IMR-90 (cell line): ENCODE measurements at places on chromosomes 1 and 21. TPM values are rescaled to one million over a fixed set of nuclear protein-coding genes. Genes with fewer than 3 reads are reported as not detected.

FCRLA gene
- total RNA-seq, result 0.28 and 0.36 TPM in 2 replicates

ZNF670 gene
- total RNA-seq, result 4.5 and 5.6 TPM in 2 replicates

GJA9 gene
- not detected in 2 replicates for total RNA-seq

TNN gene
- not detected in 2 replicates for total RNA-seq

TMEM200B gene
- 4.2 and 4.8 TPM in 2 replicates for total RNA-seq

NID1 gene
- total RNA-seq, result 21.9 and 23.9 TPM in 2 replicates

FAM72D gene
- 0.72 and 0.83 TPM in 2 replicates for total RNA-seq

DNA sequence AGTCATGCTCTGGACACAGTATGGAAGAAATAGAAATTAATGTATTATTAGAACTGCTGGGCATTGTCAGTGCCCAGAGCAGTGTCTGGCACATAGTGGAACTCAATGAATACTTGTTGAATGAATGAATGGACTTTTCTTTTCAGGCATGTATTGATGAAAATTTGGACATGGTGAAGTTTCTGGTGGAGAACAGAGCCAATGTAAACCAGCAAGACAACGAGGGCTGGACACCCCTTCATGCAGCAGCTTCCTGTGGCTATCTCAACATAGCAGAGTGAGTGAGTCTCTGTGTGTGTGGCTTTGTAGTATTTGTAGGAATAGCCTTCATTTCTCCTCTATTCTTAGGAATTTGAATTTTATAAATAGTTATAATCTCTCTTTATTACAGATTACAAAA lies 68.1 kb downstream of the PPP1R12B start:
- peak; percentile 41 for DNase-seq

GRCh38 chr21:31957631-31958030 lies 84.8 kb downstream of the HUNK start:
- DNase-seq, result no peak

DNA sequence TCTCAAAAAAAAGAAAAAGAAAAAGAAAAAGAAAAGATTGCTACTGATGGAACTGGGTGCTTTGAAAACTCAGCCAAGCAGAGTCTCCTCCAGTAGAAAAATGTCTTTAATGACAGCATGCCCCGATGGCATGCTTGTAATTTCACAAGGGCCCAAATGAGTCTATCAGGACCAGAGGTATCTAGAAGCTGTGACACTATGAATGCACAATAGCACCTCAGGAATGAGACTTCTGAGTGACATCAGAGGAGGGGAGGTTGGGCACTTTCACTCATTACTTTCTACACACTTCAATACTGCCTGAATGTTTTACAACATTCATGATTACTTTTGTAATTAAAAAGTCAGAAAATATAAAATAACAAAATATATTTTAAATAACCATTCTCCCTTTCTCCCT lies 15.1 kb upstream of the CD58 start:
- no peak for DNase-seq

GRCh38 chr1:201112173-201112731 lies at the start of gene CACNA1S:
TSS of gene CACNA1S (minus strand) at chr1:201112426. CDS start at chr1:201112339, 87 bp downstream.
- no peak for DNase-seq

DNA sequence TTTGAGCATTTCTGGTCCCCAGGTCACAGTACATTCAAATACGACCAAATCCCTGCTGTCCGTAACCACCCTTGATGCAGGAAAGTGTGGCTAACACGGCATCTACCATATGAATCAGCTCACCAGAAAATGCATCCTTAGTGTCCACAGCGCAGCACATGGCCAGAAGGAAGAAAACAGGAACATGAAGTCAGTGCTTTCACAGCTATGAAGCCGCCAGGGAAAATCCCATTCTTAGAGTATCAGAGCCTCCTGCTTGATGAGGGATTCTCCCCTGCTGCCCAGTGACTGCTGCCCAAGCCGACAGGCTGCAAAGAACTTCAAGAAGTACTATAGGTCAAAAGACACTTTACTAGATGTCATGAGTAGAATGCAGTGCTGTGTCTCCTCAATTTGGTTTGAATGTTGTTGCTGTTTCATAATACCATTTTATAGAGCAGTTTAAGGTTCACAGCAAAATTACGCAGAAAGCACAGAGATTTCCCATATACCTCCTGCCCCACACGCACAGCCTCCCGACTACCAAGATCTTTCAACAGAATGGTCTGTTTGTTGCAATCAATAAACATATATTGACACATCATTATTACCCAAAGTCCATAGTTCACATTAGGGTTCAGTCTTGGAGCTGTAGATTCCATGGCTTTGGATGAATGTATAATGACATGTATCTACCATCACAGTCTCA lies 14.5 kb downstream of the TIAM1 start:
- DNase-seq, result no peak

DNA sequence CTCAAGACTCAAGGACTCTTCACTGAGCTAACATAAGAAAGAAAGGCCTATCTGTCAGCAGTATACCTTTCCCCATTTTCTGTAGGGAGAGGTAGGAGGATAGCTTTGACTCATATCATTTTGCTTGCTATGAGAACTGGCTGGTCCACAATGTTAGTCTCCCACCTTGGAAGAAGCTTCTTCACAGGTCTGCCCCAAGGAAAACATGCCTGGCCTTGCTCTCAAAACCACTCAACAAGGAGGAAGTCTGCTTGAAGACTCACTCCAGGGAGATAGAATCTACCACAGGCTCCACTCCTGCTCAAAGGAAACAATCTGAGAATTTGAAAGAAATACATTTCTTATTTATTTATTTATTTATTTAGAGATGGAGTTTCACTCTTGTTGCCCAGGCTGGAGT lies 29.5 kb upstream of the LAMC1 start:
- no peak for DNase-seq

DNA sequence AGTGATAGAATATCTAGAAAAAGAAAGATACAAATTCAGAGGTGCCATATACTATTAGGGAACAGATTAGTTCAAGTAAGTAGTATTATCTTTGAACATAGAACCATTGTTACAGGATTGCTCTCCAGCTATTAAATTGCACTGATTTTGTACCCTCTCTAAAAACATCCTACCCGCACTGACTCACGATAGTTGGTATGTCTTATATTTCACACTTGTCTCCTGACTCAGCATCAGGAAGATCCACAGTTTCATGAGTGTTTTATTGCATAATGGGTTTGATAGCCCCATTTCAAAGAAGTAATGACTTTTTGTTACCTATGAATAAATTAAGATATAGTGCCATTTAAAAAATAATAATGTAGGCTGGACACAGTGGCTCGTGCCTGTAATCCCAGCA lies 6.0 kb downstream of the TATDN3 start:
- peak; percentile 21 for DNase-seq

DNA sequence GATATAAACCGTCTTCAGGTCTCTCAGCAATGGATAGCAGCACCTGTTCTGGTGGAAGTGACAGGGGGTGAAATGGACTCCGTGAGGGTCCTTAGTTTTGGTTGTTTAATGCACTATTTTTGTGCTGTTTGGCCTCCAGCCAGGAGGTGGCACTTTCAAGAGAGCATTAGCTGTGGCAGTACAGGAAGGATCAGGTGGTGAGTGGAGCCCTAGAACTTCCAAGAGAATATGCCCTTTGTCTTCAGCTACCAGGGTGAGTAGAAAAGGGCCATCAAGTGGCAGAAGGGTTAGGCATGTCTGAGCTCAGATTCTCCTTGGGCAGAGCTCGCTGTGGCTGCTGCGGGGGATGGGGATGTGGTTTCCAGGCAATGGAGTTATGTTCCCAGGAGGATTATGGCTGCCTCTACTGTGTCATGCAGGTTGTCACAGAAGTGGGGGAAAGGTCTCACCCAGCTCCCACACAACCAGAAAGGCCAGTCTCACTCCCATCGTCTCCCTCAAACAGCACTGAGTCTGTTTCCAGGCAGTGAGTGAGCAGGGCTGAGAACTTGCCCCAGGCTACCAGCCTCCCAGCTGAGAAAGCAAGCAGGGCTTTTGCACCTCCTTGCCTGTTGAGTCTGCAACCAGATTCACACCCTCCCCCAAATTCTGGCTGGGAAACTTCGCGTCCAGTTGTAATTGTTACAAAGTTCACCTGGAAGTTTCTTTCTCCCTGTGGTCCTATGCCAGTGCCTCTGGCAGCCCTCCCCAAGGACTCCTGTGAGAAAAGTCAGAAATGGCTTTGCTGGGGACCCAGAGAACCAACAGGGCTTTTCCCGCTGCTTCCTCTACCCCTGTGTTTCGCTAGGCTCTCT lies 39.1 kb upstream of the TTLL7 start:
- no peak for DNase-seq

DNA sequence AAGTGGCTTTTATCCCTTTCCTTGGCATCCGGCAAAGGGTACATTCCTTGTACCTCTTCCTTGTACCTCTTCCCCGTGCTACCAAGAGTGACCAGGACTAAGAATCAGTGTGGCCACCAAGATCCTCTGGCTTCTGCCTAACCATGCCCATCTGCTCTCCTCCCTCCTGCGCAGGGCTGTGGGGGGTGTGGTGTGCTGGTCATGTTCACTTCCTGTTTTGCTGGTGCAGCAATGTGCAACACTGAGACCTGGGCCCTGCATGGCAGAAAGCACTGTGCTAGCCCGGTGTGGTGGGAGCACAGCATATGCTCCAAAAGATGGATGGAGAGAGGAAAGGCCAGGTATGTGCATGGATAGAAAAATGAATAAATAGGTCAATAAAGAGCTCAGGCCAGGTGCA lies 33.3 kb upstream of the TENT5C start:
- DNase-seq, result no peak

- DNase-seq, result no peak
Measured at GRCh38 chr1:214444182-214444939, 107.0 kb downstream of the PTPN14 start.

GRCh38 chr1:6491480-6491962 lies at the start of gene PLEKHG5:
TSS of gene PLEKHG5 (minus strand) at chr1:6491667. CDS start at chr1:6477571, 14,096 bp downstream.
- peak; percentile 86 for DNase-seq

GRCh38 chr1:10622910-10623685 lies 148.3 kb downstream of the PEX14 start:
- DNase-seq, result no peak

- DNase-seq, result no peak
Measured at GRCh38 chr1:169707912-169708604, 3.4 kb downstream of the SELL start.
